ENCODE measurements at places on chromosomes 16 and 17.

- no peak for DNase-seq
Measured at GRCh38 chr16:31420037-31420436, 8.1 kb downstream of the COX6A2 start.

GRCh38 chr17:34637548-34638525, 58.5 kb downstream of the TMEM132E start:
- DNase-seq: peak; percentile 7

DNA sequence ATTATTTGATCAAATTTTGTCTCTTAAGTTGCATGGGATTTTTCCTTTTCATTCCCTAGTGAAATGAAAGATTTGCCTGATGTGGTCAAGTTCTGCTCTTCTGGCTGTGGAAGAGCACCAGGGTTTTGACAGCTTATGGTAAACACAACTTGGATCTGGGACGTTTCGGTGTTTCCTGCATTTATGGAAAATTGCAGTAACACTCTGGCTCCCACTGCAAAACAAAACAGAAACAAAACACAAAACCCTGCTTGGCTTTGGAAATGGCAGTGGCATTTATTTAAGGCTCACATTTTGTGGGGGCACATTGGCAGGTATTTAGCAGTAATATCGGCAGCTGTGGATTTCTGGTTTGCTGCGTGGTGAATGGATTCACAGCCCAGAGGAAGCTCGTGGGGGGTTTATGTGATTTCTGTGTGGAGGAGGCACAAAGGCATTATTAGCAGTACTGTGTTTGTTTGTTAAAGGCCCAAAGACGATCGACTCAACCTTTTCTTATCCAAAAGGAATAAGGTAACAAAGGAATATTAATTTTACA, 377.8 kb downstream of the SNX29 start:
- no peak for DNase-seq

- DNase-seq: peak; percentile 21
Measured at GRCh38 chr16:1145383-1146100, 7.4 kb upstream of the CACNA1H start.

DNA sequence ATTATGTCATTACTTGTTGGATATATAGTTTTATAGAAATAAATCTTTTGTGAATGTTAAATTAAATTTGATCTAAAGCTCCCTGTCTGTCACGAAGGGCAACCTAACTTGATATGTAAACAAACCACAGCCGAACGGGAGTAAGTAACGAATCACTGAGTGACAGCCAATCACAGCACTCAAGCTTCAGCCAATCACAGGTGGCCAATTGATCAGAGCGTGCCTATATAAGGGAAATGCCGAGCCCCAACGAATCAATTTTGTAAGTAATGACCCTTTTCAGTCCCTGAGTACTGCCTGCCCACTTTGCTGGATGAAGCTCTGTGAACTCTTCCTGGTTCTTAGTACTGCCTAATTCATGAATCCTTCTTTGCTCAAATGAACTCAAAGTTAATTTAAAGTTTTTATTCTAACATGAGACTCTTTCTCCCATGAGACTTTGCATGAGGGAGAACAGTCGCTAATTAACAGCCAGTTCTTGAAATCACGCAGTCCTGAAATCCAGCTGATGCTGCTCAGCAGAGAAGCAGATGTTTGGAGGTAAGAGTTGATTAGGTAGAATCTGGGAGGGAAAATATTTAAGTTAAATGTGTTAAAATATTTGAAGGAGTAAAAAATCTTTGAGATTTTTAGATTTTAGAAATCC, 302.2 kb downstream of the CNTNAP4 start:
- DNase-seq: no peak

GRCh38 chr17:35540589-35541404, 3.3 kb upstream of the SLFN12L start:
- no peak for DNase-seq

DNA sequence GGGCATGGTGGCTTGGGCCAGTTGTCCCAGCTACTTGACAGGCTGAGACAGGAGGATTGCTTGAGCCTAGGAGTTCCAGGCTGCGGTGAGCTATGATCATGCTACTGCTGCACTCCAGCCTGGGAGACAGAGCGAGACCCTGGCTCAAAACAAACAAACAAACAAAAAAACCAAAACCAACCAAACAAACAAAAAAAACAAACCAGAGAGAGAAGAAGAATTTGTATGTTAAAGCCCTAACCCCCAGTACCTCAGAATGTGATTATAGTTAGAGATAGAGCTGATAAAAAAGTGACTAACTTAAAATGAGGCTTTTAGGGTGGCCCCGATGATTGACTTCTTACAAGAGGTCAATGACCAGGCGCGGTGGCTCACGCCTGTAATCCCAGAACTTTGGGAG, 1.7 kb upstream of the MMP25 start:
- no peak for DNase-seq

- DNase-seq: no peak
Measured at GRCh38 chr16:49489686-49490320, 116.2 kb downstream of the C16orf78 start.

DNA sequence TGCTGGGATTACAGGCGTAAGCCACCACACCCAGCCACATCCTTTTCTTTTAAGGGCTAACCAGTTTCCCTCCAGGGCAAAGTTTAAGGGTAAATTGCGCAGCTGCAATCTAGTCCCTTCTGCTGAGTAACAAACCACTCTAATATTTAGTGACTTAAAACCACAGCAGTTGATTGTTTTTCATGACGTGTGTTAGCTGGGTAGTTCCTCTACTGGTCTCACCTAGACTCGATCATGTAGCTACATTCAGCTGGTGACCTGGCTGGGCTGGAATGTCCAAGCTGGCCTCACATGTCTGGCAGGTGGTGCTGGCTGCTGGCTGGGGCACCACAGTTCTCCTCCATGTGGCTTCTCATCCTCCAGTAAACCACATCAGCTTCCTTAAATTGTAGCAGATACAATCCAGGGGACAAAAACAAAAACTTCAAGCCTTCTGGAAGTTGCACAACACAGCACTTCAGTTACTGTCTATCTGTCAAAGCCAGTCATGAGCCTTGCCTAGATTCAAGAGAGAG, 75.5 kb downstream of the GPRC5B start:
- no peak for DNase-seq

DNA sequence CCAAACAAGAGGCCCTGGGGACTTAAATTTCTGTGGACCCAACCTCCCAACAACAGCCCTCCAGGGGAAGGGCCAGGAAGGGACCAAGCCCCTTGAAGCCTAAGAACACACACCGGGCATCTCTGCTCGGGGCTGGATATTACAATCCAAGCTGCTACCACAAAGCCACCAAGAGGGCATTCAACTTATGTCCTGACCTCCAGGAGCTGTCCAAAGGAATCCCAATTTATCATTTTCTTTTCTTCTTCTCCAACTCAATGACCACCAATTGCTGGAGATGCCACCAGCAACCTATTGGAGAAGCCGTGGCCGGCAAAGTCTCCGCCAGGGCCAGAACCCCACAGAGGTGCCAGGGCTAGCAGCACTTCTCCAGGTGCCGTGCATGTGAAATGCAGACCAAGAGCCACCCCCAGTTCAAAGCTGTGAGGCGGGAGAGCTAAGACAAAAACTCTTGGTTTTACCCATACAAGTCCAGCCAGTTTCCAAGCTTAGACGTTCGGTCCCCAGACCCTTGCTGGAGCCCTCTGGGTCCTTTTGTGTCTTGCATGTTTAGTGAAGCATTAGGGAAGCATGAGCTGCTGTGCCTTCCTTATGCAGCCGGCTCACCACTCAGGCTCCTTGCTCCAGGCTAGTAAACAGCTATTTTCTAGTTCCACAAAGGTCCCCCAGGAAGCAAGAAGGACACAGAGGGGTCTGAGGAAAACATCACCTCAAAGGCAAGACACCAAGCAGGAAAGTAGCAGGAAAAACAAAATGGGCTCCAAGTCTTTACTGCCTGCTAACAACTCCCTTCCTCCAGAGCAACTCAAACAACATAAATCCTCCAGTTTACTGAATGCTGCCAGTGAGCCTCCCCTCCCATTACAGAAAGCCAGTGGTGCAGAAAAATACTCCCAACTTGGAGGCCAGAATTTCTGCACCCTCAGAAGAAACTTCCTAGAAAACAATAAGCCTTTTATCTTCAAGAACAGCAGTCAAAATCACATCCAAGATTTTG, 3.2 kb downstream of the PITPNA start:
- no peak for DNase-seq

DNA sequence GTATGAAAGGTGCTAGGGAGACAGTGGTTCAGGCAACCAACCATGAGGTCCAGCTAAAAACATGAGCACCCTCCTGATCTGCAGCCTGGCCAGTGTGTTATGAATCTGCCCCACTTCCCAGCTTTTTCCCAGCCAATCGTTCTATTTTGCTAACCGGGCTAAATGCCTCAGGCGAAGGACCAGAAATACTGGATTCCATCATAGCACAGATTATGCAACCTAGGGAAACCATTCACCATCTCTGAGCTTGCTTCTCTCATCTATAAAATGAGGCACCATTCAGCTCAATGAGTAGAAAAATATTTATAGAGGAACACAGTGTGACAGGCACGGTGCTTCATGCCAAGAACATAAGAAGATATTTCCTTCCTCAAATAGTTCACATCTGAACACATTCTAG, 45.2 kb upstream of the NUDT7 start:
- DNase-seq: no peak

DNA sequence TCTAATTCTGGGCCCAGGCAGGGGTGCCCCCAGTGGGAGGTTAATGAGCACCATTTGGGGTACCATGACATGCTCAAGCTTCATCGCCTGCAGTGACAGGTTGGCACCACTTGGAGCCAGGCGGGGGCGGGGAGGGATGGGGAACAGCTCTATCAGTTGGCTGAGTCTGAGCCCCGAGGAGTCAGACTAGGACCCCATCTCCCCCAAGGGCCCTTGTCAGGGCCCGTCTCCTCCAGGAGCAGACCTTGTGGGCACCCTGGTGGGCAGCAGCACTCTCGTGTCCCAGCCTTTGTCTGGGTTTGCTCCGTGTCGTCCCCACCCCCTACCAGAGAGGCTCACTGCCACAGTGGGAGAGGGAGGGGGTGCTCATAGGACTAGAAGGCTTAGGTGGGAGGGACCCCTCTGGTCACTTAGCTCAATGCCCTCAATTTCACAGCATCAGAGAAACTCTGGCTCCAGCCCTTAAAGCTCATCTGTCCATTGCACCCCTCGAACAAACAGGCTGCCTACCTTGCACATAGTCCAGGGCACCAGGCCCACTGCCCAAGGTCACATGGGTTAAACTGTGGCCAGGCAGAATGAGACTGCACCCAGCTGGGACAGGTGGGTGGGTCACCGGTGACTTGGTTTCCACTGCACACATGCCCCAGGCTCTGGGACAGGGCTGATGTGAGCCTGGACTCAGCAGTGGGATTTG, 4.1 kb downstream of the PPP1R9B start:
- DNase-seq: no peak

- no peak for DNase-seq
Measured at GRCh38 chr16:82655072-82655714, 28.4 kb downstream of the CDH13 start.

GRCh38 chr17:38900978-38901656, 24.3 kb upstream of the LASP1NB start:
- no peak for DNase-seq

- DNase-seq: peak; percentile 88
Measured at GRCh38 chr16:78551487-78552085, 452.1 kb downstream of the WWOX start.

DNA sequence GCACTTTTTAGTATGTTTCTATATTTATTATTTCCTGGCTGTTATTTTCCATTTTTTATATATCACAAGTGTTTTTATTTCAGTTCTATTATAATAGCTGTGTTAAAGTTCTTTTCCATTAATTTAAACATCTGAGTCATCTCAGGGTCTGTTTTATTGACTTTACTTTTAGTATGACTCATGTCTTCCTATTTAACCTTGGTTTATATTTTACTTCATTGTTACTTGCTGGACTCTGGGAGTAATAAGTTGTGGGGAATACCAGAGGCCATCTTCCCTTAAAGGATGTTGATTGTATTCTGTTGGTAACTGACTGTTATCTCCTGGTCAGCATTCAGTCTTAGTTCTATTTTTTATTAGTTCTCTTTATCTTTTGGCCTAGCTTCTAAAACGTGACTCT, 1508.2 kb downstream of the CDH11 start:
- no peak for DNase-seq

DNA sequence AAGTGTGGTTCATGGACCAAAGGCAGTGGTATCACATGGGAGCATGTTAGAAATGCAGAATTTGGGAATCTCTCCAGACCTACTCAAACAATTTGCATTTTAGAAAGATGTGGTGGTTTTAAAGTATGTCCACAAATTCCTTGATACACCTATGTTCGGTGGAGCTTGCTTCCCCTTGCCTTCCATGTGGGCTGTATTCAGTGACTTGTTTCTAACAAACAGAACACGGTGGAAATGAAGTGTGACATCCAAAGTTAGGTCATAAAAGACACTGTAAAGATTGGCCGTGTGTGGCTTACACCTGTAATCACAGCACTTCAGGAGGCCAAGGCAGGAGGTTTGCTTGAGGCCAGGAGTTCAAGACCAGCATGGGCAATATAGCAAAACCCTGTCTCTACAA, 16.7 kb downstream of the COQ7 start:
- no peak for DNase-seq

- DNase-seq: no peak
Measured at GRCh38 chr16:80914379-80915078, 92.2 kb downstream of the CMC2 start.

GRCh38 chr17:48671697-48672171, 45.6 kb upstream of the HOXB9 start:
- no peak for DNase-seq

- DNase-seq: no peak
Measured at GRCh38 chr16:7304279-7304678, 28.4 kb upstream of the RBFOX1 start.

DNA sequence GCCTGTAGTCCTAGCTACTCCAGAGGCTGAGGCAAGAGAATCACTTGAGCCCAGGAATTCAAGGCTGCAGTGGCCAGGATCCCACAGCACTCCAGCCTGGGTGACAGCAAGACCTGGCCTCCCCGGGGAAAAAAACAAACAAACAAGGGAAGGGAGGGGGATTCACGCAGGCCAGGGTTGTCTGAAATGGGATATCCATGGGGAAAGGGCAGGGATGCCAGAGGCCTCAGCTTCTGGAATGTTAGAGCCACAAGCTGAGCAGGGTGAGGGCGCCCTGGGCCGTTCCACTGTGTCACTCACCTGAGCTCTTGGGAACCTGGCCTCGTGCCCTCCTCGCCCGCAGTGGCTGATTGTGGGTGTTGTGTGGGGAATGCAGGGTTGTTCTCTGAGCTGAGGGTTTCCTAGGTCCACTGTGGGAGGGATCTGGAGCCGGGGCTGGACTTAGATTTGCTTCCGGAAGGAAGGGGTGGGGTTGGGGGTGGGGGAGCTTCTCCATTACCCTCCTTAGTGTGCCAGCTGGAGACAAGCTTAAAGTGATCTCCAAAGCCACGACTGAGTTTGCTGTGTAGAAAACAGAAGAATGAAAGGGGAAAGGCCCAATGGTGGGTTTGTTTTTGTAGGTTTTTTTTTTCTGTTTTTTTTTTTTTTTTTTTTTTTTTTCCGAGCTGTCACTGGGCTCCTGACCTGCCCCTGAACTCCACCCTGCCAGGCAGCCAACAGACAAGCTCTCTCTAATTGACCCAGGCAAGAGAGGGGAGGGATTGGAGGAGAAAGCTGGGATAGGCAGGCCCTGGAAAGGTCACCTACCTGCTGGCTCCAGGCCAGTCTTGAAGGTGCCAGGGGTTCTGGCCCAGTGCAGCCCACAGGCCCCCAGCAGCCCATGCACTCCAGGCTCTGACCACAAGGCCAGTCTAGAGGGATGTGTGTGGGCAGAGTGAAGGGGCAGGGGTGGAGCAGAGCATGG, at the start of gene SULT1A1:
SULT1A1 (minus strand) TSS at position 414 of the 964 bp plus-strand sequence. CDS start 1,189 bp downstream, outside the sequence.
- DNase-seq: no peak

- DNase-seq: peak; percentile 91
Measured at GRCh38 chr17:16328997-16329396, 24.3 kb downstream of the CENPV start.
